Small intestine (tissue), 16 donors: ENCODE measurements at places on chromosomes 3 and 15.
A peak's percentile ranks its signal among the peaks of the same experiment; 100 is the strongest.

- peaks cover 5% of the 10 kb centered on the region for H3K4me1 ChIP-seq
- no peak overlapping the region for H3K4me3 ChIP-seq
- H3K27ac ChIP-seq: no peak overlapping the region
- H3K27me3 ChIP-seq: no peaks in the 10 kb centered on the region
- DNase-seq: no peak
Observed at GRCh38 chr15:90822204-90822955, 46.0 kb upstream of the FURIN start.

- DNase-seq: no peak
- no peaks in the 10 kb centered on the region for H3K4me1 ChIP-seq
- H3K36me3 ChIP-seq: no peaks in the 10 kb centered on the region
- no peak overlapping the region for H3K27ac ChIP-seq
- H3K4me3 ChIP-seq: no peak overlapping the region
Observed at GRCh38 chr15:70589728-70590127, 173.6 kb downstream of the UACA start.

- no peaks in the 10 kb centered on the region for H3K36me3 ChIP-seq
- no peak overlapping the region for H3K4me3 ChIP-seq
- no peak overlapping the region for H3K27ac ChIP-seq
Observed at GRCh38 chr3:157610876-157611535, 107.8 kb upstream of the VEPH1 start.

- no peak overlapping the region for H3K27ac ChIP-seq
- DNase-seq: peak; percentile 59
- no peaks in the 10 kb centered on the region for H3K36me3 ChIP-seq
Observed at GRCh38 chr15:52076889-52077781, 35.4 kb downstream of the BCL2L10 start.

GRCh38 chr3:124760601-124761000 is 30.3 kb downstream of the UMPS start:
- no peak overlapping the region for H3K27ac ChIP-seq
- H3K4me3 ChIP-seq: no peak overlapping the region
- H3K4me1 ChIP-seq: no peaks in the 10 kb centered on the region
- H3K36me3 ChIP-seq: peaks cover 33% of the 10 kb centered on the region
- H3K27me3 ChIP-seq: no peaks in the 10 kb centered on the region
- DNase-seq: peak; percentile 39

DNA sequence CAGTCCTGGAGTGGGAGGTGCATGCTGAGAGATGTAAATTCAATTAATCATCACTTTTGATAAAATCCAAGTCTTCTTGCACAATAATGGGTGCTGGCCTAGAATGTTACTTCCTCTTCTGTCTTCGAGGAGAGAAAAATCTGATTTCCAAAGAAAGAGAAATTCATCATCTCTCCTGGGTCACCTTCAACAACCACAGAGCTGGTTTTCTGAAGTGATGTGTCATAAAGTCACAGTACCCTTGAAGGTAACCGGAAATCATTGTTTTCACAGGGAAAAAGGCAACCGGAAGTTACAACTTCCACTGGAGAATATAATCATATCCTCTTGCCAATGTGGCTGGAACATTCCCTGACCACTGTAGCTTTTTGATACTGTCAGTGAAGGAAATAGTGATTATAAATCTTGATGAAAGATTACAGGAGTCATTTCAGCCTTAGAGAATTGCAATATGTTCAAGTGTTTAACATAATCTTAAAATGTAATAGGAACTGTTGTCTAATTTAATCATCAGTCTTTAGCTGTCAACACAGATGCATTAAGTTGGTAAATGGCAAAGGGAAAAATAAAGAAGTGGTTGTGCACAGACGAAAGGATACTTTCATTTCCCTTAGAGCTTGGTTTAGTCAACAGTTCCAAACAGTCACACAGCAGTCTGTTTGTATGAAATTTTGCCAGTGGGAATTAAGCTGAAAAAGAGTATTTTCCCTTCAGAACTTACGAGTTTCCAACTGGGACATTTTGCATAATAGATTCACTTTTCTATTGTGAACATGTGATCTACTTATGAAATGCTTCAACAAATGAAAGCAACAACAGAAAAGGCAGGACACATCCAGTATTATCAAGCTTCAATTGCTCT is 106.5 kb upstream of the SLC4A7 start:
- no peak overlapping the region for H3K27ac ChIP-seq
- H3K4me3 ChIP-seq: no peak overlapping the region
- H3K4me1 ChIP-seq: peaks cover 17% of the 10 kb centered on the region
- H3K36me3 ChIP-seq: no peaks in the 10 kb centered on the region
- no peak for DNase-seq
- no peaks in the 10 kb centered on the region for H3K27me3 ChIP-seq
